ENCODE measurements at places on chromosomes 11 and 22.
A peak's percentile ranks its signal among the peaks of the same experiment; 100 is the strongest.

DNA sequence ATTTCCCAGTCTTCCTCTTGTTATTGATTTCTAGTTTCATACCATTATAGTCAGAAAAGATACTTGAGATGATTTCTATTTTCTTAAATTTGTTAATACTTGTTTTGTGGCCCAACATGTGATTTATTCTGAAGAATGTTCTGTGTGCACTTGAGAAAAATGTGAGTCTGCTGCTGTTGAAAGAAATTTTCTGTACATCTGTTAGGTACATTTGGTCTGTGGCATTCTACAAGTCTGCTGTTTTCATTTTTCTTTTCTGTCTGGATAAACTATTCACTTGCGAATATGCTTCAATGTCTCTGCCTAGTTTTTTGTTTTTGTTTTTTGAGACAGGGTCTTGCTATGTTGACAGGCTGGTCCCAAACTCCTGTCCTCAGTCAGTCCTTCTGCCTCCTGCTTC lies 26.4 kb upstream of the LUZP2 start:
- no peak for DNase-seq

DNA sequence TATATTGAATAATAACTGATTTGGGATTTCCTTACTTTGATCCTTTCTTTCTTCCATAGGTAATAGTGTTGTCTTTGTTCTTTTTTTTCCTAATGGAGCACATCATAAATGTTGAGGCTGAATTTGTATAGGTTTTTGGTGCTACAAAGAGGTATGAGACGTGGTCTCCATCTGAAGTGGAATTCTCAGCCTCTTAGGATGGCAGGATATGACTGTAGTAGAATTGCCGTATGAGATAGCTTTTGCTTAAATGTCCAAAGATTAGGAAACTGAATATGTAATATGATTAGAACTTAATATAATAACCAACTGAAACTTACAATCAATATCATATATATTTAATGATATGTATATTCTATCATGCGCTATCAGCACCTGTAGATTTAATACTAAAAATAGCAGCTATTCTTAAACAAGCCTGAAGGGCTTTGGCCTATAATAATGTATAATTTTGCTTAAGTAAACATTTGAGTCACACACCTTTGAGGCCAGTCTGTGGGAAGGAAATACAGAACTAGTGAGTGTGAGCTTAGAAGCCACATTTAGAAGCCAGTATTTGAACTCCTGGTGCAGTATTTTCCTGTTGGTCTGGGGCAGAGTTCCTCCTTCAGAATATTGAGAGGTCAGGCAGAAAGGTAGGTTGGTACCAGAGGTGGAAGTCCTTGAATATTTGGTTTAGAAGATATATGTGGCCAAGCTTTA lies 62.6 kb downstream of the SWAP70 start:
- peak; percentile 61 for DNase-seq

DNA sequence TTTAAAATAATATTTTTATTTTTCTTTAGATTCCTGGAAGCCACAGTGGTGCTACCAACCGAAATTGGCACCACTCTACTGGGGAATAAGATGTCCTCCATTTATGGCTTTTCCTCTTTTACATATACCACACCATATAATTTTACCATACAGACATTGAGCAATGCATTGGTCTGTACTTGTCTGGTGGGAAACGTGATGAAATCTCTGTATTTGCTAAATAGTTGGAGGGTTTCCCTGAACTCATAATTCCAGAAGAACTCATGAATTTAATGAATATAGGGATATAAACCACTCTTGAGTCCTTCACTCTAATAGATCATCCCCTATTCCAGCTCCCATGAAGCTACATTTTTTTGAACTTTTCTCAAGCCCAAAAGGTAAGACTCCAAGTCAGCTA lies 28.0 kb upstream of the MMP13 start:
- no peak for DNase-seq

GRCh38 chr11:87465716-87466115 lies 428.0 kb downstream of the TMEM135 start:
- DNase-seq: no peak

GRCh38 chr11:95360377-95361075 lies 129.5 kb upstream of the SESN3 start:
- no peak for DNase-seq

- DNase-seq: no peak
Observed at GRCh38 chr11:13760115-13760514, 91.6 kb downstream of the FAR1 start.

- no peak for DNase-seq
Observed at GRCh38 chr11:22930816-22931594, 70.7 kb upstream of the CCDC179 start.

DNA sequence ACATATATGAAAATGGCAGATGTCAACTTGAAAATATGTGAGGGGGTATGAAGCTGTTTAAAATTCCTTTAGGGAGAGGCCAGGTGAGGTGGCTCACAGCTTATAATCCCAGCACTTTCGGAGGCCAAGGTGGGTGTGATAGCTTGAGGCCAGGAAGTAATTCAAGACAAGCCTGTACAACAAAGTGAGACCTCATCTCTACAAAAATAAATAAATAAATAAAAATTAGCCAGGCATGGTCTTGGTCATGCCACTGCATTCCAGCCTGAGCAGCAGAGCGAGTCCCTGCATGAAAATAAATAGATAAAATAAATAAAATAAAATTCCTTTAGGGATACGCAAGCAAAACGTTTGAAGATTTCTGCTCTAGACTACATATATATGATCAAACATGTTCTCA lies 38.1 kb upstream of the FAM181B start:
- no peak for DNase-seq

- DNase-seq: peak; percentile 27
Observed at GRCh38 chr22:25488244-25489020, 76.0 kb upstream of the GRK3 start.

DNA sequence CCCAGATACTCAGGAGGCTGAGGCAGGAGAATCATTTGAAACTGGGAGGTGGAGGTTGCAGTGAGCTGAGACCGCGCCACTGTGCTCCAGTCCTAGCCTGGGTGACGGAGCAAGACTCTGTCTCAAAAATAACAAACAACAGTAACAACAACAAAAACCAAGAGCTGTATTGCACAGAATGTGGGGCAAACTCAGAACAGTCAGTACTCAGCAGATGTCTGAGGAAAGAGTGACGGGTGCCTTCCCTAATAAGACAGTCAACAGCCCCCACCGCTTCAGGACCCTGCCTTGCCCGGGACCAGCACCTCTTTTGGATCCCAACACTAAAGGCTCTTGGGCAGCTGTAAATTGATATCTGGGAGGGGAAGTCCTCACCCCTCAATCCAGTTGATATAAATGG lies 40.3 kb downstream of the RIBC2 start:
- no peak for DNase-seq

DNA sequence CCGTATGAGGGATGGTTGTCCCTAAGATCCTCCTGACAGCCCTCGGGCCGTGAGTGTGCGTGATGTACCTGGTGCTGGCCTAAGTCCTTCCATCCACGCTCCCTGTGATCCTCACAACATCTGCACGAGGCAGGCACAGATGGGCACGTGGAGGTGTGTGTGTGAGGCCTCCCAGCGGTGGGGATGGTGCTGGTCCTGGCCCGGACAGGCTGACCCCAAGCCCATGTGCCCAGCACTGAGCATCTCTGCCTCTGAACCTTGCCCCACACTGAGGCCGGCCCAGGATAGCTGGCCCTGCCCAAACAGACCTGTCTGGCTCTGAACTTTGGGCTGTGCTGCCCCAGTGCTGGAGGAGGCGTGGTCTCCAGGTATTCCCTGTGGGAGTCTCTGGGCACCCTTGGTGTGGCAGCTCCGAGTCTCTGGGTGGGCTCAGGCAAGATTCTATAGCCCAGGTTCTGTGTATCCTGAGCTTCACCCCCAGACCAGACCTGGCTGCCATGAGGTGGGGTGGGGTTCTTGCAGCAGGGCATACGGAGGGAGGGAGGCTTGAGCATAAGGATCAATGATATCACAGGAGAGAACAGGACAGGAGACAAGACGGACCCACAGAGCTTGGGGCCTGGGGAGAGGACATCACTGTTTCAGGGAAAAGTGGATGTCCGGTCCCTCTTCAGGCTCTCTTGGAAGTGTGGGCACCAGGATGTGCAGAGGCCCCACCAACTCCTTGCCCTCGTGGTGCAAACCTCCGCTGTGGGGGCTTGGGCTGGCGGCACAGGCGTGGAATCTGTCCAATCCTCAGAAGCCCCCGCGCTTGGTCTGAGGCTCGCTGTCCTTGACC lies 881.8 kb downstream of the BRD1 start:
- no peak for DNase-seq

DNA sequence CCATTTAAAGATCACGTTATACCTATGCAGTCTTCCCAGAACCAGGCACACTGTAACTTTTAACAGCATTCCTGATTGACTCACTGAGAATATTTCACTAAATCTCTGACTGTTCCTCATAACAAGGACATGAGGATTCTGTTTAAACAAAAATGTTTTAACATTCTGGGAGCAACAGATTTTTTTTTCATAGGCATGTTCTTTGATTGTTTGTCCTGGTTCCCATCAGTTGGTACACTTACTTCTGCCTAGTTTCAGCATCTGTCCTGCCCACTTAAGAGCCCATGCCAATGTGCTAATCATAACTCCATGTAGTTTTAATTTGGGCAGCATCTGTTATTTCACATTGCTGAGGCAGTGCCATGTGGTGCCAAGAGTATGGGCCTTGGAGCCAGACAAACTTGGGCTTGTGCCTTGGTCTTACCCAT lies 138.5 kb upstream of the CTSC start:
- DNase-seq: peak; percentile 37

DNA sequence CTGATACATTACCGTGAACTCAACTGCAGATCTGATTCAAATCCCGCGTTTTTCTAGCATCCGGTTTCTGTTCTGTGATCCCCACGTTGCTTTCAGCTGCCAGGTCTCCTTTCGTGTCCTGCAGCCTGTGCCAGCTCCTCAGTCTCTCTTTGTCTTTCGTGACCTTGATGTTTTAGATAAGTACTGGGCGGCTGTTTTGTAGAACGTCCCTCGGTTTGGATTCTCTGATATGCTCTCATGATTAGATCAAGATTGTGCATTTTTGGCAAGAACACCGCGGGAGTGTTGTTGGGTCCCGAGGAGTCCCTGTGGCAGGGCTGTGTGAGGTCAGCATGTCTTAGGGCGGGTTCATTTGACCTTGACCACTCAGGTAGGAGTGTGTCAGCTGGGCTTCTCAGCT lies 38.6 kb downstream of the KCNQ1 start:
- no peak for DNase-seq

DNA sequence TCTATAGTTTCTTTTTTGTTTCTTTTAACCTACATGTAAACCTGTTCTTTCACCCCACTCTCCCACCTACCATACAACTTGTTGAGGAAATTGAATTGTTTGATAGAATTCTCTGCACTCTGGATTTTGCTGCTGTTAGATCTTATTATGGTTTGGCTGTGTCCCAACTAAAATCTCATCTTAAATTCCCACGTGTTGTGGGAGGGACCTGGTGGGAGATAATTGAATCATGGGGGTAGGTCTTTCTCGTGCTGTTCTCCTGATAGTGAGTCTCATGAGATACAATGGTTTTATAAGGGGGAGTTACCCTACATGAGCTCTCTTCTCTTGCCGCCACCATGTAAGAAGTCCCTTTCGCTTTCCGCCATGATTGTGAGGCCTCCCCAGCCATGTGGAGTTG lies 15.0 kb upstream of the PITPNB start:
- no peak for DNase-seq

DNA sequence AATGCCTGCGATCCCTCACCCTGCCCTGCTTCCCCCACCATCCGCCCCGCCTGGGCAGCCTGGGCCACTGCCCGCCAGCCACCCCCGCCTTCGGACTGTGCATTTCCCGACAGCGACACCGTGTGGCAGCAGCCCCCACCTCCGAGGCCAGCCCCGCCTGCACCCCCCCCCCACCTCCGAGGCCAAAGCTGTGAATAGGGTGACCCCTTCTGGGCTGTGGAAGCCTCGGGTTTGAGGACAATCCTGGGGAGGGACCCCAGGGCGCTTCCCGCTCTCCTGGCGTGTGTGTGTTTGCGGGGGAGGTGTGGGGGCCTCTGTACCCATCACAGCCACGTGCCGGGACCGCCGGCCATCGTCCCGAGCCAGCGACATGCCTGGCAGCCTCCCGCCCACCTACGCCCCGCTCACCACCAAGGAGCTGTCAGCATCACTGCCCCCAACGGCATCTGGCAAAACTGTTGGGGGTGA lies 33.8 kb upstream of the PPARA start:
- DNase-seq: peak; percentile 68
